Effector memory CD8-positive, alpha-beta T cell (primary cell): ENCODE measurements at places on chromosomes 2 and 18.

GRCh38 chr2:86507600-86507999, 55.6 kb downstream of the CHMP3 start:
- no peak for DNase-seq

DNA sequence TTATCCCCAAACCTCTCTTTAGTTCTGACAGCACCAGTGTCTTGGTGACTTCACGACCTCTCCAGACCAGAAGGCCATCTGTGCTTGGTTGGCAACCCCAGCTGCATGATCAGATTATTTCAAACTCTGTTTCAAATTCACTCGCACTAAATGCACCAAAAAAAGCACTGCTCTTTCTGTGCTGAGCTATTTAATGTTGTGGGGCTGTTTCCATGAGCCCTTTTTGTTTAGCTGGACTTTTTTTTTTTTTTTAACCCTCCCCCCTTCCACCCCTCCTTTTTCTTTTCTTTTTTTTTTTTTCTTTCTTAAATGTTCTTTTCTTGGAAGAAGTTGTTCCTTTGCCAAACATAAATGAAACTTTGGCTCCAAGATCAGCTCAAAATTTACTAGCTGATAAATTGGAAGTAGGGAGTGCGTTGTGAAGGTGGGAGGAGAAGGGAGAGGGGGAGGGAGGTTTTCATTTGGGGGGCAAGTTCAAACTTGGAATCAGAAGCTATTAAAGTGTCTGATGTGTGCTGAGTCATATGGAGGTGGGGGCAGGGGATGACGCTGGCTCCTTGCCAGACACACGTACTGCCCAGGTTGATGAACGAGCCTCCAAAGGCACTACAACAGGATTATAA, 543.0 kb upstream of the TNP1 start:
- DNase-seq = no peak

- no peak for DNase-seq
Observed at GRCh38 chr2:139626128-139626527, 845.9 kb upstream of the NXPH2 start.

DNA sequence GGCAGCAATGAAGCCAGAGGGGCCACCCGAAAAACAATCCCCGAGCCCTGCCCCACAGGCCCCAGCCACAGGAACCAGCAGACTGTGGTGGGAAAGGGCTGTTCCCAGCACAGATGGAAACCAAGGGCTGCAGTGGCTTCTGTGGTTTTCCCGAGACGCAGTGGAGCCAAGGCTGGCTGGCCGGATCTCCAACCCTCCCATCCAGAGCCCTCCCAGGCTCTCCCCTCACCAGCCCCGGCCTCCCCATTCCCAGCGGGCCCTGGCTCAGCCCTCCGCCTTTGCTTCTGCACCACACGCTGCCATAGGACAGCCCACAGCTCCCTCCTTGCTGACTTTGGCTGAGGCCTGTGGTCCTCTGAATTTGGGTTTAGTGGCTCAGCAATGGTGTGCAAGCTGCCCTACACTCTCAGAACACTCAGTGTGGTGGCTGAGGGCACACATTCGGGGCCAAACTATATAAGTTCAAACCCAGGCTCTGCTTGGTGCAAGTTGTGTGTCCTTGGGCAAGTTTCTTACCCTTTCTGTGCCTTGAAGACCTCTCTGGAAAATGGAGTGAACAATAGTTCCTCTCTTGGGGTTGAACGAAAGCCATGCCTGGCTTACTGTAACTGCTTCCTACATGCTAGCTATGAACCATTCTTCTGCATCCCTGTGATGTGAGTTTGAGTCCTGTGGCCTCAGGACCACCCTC, 200.1 kb downstream of the SMAD7 start:
- no peak for DNase-seq
